Myometrial cell (primary cell): ENCODE measurements at places on chromosomes 4 and X. TPM values are rescaled to one million over a fixed set of nuclear protein-coding genes. Genes with fewer than 3 reads are reported as not detected.

The GPM6B gene
- 0.29 and 0.35 TPM in 2 replicates for total RNA-seq

The UGT2B10 gene
- not detected in 2 replicates for total RNA-seq

The MAP7D2 gene
- total RNA-seq, result not detected in 2 replicates

The CPEB2 gene
- total RNA-seq, result 3.2 and 6.2 TPM in 2 replicates

The GASK1B gene
- total RNA-seq, result 24.8 and 26.9 TPM in 2 replicates
